GM23248 (cell line): ENCODE measurements at places on chromosomes 4 and X. TPM values are rescaled to one million over a fixed set of nuclear protein-coding genes. Genes with fewer than 3 reads are reported as not detected.

The RAB40AL gene
- total RNA-seq, result 0.32 TPM in 1 of 2 replicates, not detected in the other

The FGF2 gene
- total RNA-seq, result 293 and 306 TPM in 2 replicates

The LRAT gene
- not detected in 2 replicates for total RNA-seq

The ZNF157 gene
- total RNA-seq, result not detected in 2 replicates

The SHROOM4 gene
- total RNA-seq, result 1.1 and 1.7 TPM in 2 replicates

The HEPH gene
- 28.2 and 42.4 TPM in 2 replicates for total RNA-seq

The GIMD1 gene
- not detected in 2 replicates for total RNA-seq

The CYLC1 gene
- not detected in 2 replicates for total RNA-seq

The PABPC5 gene
- total RNA-seq, result 3.8 and 5.3 TPM in 2 replicates

The CDKL2 gene
- total RNA-seq, result not detected in 2 replicates

The NSUN7 gene
- total RNA-seq, result not detected in 2 replicates

The AKAP14 gene
- not detected in 2 replicates for total RNA-seq

The CLDN22 gene
- not detected in 2 replicates for total RNA-seq

The OPRPN gene
- not detected in 2 replicates for total RNA-seq

The S100P gene
- total RNA-seq, result 0.38 TPM in 1 of 2 replicates, not detected in the other

The CTAG2 gene
- total RNA-seq, result not detected in 2 replicates

The UNC5C gene
- total RNA-seq, result not detected in 2 replicates

The SMARCA5 gene
- total RNA-seq, result 27.6 and 29.8 TPM in 2 replicates

The MAGIX gene
- 1.3 and 8.0 TPM in 2 replicates for total RNA-seq

The FGB gene
- total RNA-seq, result not detected in 2 replicates

The P2RY8 gene
- not detected in 2 replicates for total RNA-seq

The SMIM31 gene
- total RNA-seq, result not detected in 2 replicates

The KIAA1210 gene
- total RNA-seq, result not detected in 2 replicates

The SMPX gene
- not detected in 2 replicates for total RNA-seq

The USP17L5 gene
- total RNA-seq, result not detected in 2 replicates

The CDX4 gene
- not detected in 2 replicates for total RNA-seq

The KCTD8 gene
- total RNA-seq, result not detected in 2 replicates

The ZNF182 gene
- total RNA-seq, result 1.0 and 1.6 TPM in 2 replicates

The CT45A2 gene
- total RNA-seq, result not detected in 2 replicates

The SYP gene
- total RNA-seq, result 0.54 TPM in 1 of 2 replicates, not detected in the other

The PSAPL1 gene
- not detected in 2 replicates for total RNA-seq

The ZFX gene
- total RNA-seq, result 24.1 and 26.7 TPM in 2 replicates

The SLC6A14 gene
- total RNA-seq, result not detected in 2 replicates

The ADH7 gene
- not detected in 2 replicates for total RNA-seq

The PI4K2B gene
- total RNA-seq, result 28.0 and 29.2 TPM in 2 replicates

The COX7B2 gene
- not detected in 2 replicates for total RNA-seq

The SERTM2 gene
- total RNA-seq, result not detected in 2 replicates

The CENPVL3 gene
- not detected in 2 replicates for total RNA-seq

The MOSPD2 gene
- total RNA-seq, result 28.5 and 29.7 TPM in 2 replicates

The AMBN gene
- not detected in 2 replicates for total RNA-seq

The GRPEL1 gene
- 21.6 and 41.8 TPM in 2 replicates for total RNA-seq

The HSPA4L gene
- 1.3 and 1.4 TPM in 2 replicates for total RNA-seq

The XG gene
- 16.3 and 21.4 TPM in 2 replicates for total RNA-seq

The ANAPC4 gene
- 19.7 and 20.0 TPM in 2 replicates for total RNA-seq

The GPC4 gene
- total RNA-seq, result 1.9 and 2.5 TPM in 2 replicates

The MGARP gene
- 2.1 and 2.4 TPM in 2 replicates for total RNA-seq

The MTNR1A gene
- total RNA-seq, result not detected in 2 replicates

The MAGEA12 gene
- 0.54 TPM in 1 of 2 replicates, not detected in the other for total RNA-seq

The JCHAIN gene
- total RNA-seq, result 2.3 and 3.0 TPM in 2 replicates

The NHS gene
- total RNA-seq, result 4.8 and 5.6 TPM in 2 replicates

The FOXR2 gene
- not detected in 2 replicates for total RNA-seq
